Dermis microvascular lymphatic vessel endothelial cell (primary cell): ENCODE measurements at places on chromosomes 1 and 21. TPM values are rescaled to one million over a fixed set of nuclear protein-coding genes. Genes with fewer than 3 reads are reported as not detected.

Gene PKP1
- total RNA-seq: under 0.01 TPM in 2 replicates

Gene ABCA4
- total RNA-seq: 27.9 and 189 TPM in 2 replicates

Gene CYYR1
- 7.4 and 8.7 TPM in 2 replicates for total RNA-seq

Gene KLF18
- not detected in 2 replicates for total RNA-seq

DNA sequence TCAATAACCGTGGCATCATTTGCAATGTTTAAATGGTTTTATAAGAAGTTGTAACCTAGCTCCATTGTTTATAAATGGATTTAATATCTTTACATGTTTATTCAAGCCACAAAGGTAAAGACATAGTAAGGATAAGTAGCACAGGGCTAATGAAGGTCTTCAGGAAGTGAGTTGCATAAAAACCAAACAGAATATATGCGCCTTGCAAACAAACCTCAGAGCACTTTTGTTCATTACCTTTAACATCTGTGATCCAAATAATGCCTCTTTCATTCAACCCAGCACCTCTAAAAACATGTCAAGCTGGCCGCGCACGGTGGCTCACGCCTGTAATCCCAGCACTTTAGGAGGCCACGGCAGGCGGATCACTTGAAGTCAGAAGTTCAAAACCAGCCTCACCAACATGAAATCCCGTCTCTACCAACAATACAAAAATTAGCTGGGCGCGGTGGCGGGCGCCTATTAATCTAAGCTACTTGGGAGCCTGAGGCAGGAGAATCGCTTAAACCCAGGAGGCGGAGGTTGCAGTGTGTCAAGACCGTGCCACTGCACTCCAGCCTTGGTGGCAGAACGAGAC lies 25.3 kb downstream of the BRINP3 start:
- no peak for DNase-seq

GRCh38 chr1:39701049-39701439 lies 9.8 kb upstream of the HPCAL4 start:
- DNase-seq: no peak

DNA sequence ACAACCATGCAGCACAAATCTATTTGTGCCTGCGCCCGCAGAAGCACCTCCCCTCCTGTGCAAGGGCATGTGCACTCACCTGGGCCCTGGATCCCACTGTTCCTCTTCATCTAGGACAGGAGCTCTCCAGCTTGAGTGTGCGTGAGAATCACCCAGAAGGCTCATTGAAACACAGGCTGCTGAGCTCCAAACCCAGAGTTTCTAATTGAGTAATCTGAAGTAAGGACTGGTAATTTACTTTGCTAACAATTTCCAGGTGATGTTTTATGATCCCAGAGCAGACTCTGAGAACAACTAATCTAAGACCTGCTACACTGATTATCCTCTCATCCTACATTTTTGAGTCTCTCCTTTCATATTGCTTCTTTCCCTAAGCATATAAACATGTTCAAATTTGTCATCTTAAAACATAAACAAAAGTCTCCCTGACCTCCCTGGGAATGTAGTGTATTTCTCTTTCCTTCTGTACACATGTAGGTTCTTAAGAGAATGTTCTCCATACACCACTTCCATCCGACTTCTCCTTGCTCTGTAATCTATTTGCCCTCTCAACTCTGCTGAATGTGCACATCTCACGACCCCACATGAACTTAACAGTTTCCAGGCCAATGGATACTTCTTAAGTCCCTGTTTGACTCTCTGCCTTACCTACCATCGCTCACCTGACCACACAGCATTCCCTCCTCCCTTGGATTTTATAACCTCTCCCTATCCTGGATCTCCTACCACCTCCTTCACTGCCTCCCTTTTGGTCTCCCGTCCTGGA lies 522.5 kb downstream of the SMYD3 start:
- no peak for DNase-seq

DNA sequence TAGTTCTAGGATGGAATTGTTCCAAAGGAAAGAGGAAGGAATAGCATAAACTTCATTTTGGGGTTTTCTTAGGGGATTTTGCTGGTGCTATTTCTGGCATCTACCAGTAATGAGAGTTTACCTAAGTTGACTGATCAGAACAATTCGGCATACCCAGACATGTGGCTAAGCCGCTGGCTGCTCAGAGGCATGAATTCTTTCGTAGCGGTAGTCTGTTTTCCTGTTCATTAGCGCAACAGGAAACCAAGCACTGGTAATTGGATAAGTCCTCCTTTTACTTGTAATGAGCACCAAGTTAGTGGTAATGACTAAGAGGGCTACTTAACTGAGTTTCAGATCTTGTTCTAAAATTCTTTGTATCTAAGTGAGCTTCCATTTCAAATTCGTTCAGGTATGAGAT lies 38.6 kb downstream of the C21orf91 start:
- DNase-seq: peak; percentile 12

DNA sequence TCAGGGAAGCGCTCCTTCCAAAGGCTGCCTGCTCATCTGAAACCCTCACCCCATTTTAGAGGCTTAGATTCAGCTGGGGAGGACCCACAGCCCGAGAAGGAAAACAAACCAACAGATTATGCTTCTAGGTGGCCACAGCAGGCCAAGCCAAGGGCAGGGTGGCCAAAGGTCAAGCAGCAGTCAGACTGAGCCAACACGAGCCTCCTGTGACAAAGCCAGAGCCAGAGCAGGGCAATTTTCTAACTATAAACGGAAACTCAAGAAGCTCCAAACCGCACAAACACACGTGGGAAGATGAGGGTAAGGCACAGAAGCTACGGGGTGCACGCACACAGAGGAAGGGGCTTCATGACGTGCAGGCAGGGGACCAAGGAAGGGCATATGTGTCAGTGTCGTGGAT lies 64.1 kb downstream of the PLEKHA6 start:
- no peak for DNase-seq

GRCh38 chr1:19294638-19295037 lies 6.1 kb upstream of the AKR7A3 start:
- no peak for DNase-seq

- no peak for DNase-seq
These were observed 72.2 kb downstream of the USP1 start for GRCh38 chr1:62509028-62509427.

GRCh38 chr21:22795091-22795490 lies 1796.9 kb downstream of the NCAM2 start:
- no peak for DNase-seq

GRCh38 chr1:147177611-147178380 lies 5.5 kb upstream of the PRKAB2 start:
- no peak for DNase-seq

DNA sequence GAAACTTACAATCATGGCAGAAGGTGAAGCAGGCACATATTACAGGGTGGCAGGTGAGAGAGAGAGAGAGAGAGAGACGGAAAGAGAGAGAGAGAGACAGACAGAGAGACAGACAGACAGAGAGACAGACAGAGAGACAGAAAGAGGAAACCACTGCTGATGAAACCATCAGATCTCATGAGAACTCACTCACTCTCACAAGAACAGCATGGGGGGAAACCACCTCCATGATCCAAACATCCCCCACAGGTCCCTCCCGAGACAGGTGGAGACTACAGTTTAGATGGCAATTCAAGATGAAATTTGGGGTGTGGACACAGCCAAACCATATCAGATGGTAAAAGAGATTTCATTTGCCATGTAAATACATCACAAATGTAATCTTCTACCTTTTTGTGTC lies 708.1 kb downstream of the MRPL39 start:
- DNase-seq: no peak
